ENCODE measurements at places on chromosomes 3 and 15.

- peak; percentile 55 for DNase-seq
Observed at GRCh38 chr3:38227989-38228388, 37.6 kb upstream of the SLC22A13 start.

DNA sequence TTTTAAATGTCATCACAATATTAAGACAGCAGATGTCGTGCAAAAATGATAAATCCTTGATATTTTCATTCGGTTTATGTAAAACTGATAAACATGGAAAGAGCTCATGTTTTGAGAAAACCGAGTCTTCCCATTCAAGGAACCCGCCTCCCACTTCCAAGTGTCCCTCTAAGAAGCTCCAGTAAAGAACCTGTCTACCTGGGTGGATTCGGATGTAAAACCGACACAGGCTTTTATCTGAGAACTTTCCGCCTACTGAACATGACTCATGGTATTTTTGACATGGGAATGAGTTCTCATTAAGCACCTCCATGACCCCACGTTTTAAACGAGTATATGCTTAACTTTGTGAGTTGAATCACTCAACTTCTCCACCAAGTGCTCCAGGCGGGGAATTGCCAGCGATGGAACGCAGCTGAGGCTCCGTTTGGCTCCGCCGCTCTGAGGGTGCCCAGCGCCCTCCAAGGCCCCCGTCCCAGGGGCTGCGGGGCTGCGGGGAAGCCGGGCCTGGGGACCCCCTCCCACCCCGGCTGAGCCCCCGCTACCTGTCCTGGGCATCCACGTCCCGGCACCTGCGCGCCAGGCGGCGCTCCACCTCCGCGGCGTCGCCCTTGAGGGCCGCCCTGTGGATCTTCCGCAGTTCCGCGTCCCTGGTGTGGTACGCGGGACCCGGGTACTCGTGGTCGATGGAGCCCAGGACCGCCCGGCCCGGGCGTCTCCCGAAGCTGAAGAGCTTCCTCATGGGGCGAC, 119.9 kb downstream of the LMLN start:
- no peak for DNase-seq

DNA sequence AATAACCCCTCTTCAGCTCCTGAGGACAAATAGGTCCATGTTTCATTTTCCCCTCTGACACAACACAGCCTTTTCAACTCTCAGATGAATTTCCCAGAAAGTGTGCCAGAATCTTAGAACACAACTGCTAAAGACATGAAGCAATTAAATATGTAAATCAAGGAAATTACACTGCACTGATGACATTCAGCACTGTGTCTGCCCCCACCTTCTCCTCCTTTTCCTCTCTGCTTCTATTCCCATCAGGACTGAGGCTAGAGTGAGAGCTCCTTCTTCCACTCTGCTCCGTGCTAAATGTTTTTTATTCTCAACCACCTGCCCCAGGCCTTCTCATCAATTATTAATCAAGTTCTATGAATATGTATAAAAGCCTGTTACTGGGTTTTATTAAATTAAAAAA, 596.1 kb downstream of the TUSC7 start:
- DNase-seq = no peak

GRCh38 chr3:160136421-160136820, 88.8 kb upstream of the C3orf80 start:
- DNase-seq = no peak

GRCh38 chr15:52679232-52680040, at the start of gene ATOSA:
Gene ATOSA (minus strand): TSS chr15:52679388. CDS start chr15:52678021, 1,367 bp downstream.
- peak; percentile 86 for DNase-seq

GRCh38 chr3:98761643-98762229, 1.4 kb upstream of the ST3GAL6 start:
- no peak for DNase-seq

DNA sequence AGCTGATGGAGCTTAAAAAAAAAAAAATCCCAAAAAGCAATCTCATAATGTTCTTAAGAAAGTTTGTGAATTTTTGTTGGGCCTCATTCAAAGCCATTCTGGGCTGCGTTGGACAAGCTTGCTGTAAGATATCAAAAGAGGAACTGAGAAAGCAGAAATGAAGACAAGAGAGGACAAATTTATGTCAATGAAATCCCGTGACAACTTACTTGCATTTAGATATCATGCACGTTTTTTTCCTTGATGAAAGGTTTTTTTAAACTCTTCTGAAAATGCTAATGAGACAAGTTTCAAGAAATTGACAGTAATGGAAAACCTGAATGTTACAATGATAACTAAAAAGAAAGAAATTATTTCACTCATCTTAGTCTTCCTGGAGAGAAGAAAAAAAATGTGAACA, 662.9 kb downstream of the SQOR start:
- DNase-seq = no peak

All from astrocyte of the spinal cord (primary cell).